ENCODE measurements at places on chromosomes 1 and 21. TPM values are rescaled to one million over a fixed set of nuclear protein-coding genes. Genes with fewer than 3 reads are reported as not detected.

CSF1 gene
- 84.1 TPM for polyA plus RNA-seq

TRIM58 gene
- polyA plus RNA-seq, result 0.09 TPM

RBM8A gene
- 158 TPM for polyA plus RNA-seq

DNA sequence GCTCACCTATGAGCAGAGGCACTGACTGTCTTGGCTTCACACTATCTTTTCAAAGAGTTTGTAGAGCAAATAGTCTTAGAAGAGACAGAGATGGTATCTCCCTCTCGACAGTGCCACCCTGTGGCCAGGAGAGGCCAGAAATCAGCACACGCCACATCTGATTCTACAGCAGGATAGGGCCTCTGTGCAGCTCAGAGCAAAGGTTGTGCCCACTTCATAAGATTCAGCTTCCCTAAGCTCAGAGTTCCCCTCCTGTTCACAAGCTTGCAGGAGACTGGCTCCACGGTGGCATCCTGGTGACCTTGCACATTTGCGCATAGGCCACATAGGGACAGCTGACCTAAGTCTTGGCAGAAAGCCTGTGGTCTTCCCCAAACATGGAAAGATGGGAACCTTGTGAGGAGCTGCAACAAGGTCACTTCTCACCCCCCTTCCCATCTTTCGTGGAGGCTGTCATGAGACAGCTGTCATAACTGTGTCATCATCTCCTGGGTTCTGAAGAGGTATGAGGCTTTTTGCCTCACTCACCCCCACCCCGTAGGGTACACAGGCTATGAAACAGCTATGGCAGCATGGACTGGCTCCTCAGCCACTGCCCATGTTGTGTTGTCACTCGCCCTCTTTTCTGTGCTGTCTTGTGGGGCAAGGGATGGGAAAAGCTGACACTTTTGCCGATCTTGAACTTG lies 3.0 kb downstream of the ITLN2 start:
- no peak for DNase-seq

GRCh38 chr1:33297911-33298622 lies 22.8 kb downstream of the A3GALT2 start:
- DNase-seq, result no peak
